ENCODE measurements at places on chromosomes 16 and 17.

GRCh38 chr16:24681793-24682192 lies 47.7 kb upstream of the TNRC6A start:
- H3K27me3 ChIP-seq, result peaks cover 1% of the 10 kb centered on the region
- no peak overlapping the region for H3K27ac ChIP-seq
- H3K36me3 ChIP-seq, result no peaks in the 10 kb centered on the region

- H3K27me3 ChIP-seq, result peaks cover 54% of the 10 kb centered on the region
- no peak for DNase-seq
- H3K27ac ChIP-seq, result no peak overlapping the region
Observed at GRCh38 chr16:84292011-84292410, 2.7 kb upstream of the WFDC1 start.

- DNase-seq, result no peak
- H3K4me1 ChIP-seq, result no peaks in the 10 kb centered on the region
- no peak overlapping the region for H3K27ac ChIP-seq
Observed at GRCh38 chr17:9839433-9839832, 13.7 kb downstream of the GLP2R start.

DNA sequence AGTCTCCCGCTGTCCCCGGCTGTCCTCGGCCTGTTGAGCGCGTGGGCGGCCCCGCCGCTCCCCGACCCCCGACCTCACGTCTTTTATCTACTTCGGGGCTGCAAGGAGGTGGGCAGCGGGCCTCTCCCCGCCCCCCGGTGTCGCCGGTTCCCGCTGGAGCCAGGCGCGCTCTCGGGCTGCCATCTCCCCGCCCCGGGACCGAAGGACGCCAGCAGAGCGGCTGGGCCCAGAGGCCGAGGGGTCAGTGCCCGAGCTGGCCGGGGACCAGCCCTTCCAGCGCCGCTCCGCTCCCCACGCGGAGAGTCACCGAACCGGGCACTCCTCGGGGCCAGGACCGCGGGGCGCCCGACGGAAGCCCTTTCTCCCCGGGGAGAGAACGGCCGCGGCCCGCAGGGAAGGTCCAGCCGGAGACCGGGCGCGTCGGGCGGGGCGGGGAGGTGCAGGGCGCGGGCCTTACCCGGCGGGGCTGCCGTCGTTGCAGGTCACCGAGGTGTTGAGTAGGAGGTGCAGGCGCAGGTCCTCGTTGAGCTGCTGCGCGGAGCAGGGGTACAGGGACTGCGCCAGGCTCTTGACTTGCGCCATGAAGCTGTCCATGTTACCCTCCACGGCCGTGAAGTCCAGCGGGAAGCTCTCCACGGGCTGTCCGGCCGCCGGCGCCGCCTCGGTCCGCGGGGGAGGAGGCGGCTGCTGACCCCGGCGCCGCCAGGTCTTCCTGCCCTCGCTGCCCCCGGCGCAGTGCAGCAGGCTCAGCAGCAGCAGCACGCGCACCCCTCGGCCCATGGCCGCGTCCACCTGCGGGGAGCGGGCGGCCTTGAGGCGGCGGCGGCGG lies 643 bp downstream of the NOTUM start:
- H3K27me3 ChIP-seq, result peaks cover 50% of the 10 kb centered on the region
- H3K27ac ChIP-seq, result no peak overlapping the region
- H3K4me1 ChIP-seq, result peaks cover 3% of the 10 kb centered on the region
- no peak overlapping the region for H3K4me3 ChIP-seq

GRCh38 chr17:869567-870525 lies 87.7 kb downstream of the MRM3 start:
- H3K4me3 ChIP-seq, result no peak overlapping the region
- H3K36me3 ChIP-seq, result no peaks in the 10 kb centered on the region
- H3K27ac ChIP-seq, result no peak overlapping the region
- DNase-seq, result no peak

DNA sequence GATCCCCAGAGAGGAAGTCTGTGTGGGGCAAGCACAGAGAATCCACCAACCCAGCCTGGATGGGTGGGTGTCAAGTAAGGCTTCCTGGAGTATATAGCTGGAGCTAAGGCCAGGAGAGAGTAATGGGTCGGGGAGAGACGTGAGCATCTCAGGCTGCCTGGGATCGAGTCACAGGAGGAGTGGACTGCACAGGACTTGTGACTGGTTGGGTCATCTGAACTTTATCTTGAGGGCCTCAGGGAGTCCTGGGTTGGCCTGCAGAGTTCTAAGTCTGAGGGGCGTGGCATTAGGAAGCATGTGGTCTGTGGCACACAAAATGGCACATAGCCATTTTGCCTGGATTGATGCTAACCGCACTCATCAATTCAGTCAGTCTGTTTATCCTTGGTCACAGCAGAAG lies 1.5 kb downstream of the PLA2G15 start:
- peaks cover 17% of the 10 kb centered on the region for H3K4me1 ChIP-seq
- peaks cover 4% of the 10 kb centered on the region for H3K27me3 ChIP-seq
- DNase-seq, result no peak
- no peak overlapping the region for H3K27ac ChIP-seq

DNA sequence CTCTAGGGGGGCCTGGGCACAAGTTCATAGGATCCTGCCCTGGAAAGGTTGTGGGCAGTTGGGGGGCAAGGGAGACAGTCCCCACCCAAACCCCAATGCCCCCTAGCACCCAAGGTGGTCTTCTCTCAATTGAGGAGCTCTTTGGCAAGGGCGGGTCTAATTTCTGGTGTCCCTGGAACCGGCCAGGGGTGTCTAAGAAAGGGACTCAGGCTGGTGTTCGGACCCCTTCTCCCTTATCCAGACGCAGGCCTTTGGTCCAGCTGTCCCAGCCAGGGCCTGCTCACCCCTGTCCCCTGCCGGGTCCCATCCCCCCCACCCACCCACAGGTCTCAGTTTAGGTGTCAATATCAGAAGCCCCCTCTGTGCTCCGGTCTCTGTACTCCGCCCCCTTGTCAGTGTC lies 860 bp upstream of the ARHGDIG start:
- no peak overlapping the region for H3K27ac ChIP-seq
- DNase-seq, result no peak
- peaks cover 6% of the 10 kb centered on the region for H3K4me1 ChIP-seq

- no peaks in the 10 kb centered on the region for H3K36me3 ChIP-seq
- H3K27ac ChIP-seq, result no peak overlapping the region
- no peaks in the 10 kb centered on the region for H3K27me3 ChIP-seq
- H3K4me3 ChIP-seq, result no peak overlapping the region
- DNase-seq, result no peak
- H3K4me1 ChIP-seq, result peaks cover 5% of the 10 kb centered on the region
Observed at GRCh38 chr16:48432136-48432535, 46.9 kb upstream of the SIAH1 start.

DNA sequence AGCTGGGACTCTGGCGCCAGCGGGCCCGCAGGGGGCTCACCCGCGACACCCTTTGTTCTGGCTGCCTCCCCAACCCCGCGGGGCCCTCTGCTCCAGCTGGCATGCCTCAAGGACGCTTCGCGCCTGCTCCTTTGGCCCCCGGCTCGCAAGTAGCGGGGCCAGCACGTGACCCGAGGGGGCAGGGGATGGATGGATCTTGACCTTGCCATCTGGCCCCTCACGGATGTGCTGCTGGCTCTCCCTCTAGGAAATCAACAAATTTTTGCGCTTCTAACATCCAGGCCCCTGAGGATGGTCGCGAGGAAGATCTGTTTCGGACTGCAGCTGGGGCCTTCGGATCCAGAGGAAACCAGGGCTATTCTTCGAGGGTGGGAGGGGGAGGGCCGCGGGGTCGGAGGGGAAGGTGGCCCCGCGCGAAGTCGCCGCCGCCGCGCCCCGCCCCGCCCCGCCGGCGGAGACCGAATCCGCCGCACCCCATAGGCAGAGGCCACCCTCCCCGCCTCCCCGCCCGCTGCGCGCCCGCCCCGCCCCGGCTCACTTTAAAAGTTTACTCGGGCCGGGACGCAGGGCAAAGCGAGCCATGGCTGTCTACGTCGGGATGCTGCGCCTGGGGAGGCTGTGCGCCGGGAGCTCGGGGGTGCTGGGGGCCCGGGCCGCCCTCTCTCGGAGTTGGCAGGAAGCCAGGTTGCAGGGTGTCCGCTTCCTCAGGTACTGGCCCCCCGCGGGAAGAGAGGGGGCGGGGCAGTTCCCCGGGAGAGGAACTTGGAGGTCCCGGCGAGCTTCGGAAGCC lies at the start of gene ACSF2:
TSS of gene ACSF2 (plus strand) at position 537 of the 790 bp plus-strand sequence. CDS start at position 581, 44 bp downstream.
- H3K27me3 ChIP-seq, result no peaks in the 10 kb centered on the region
- peaks cover 30% of the 10 kb centered on the region for H3K4me1 ChIP-seq
- DNase-seq, result peak; percentile 69

- H3K27me3 ChIP-seq, result no peaks in the 10 kb centered on the region
- H3K27ac ChIP-seq, result no peak overlapping the region
- H3K36me3 ChIP-seq, result no peaks in the 10 kb centered on the region
- peaks cover 8% of the 10 kb centered on the region for H3K4me1 ChIP-seq
- no peak for DNase-seq
- H3K4me3 ChIP-seq, result no peak overlapping the region
Observed at GRCh38 chr17:28368306-28368831, 1.7 kb downstream of the VTN start.

GRCh38 chr17:36850790-36851189 lies 86.5 kb upstream of the LHX1 start:
- peak; percentile 21 for DNase-seq
- peaks cover 26% of the 10 kb centered on the region for H3K4me1 ChIP-seq

- DNase-seq, result no peak
- peaks cover 14% of the 10 kb centered on the region for H3K4me1 ChIP-seq
- no peaks in the 10 kb centered on the region for H3K27me3 ChIP-seq
- no peak overlapping the region for H3K27ac ChIP-seq
- H3K4me3 ChIP-seq, result no peak overlapping the region
Observed at GRCh38 chr16:67763066-67763465, 43.3 kb downstream of the RANBP10 start.

DNA sequence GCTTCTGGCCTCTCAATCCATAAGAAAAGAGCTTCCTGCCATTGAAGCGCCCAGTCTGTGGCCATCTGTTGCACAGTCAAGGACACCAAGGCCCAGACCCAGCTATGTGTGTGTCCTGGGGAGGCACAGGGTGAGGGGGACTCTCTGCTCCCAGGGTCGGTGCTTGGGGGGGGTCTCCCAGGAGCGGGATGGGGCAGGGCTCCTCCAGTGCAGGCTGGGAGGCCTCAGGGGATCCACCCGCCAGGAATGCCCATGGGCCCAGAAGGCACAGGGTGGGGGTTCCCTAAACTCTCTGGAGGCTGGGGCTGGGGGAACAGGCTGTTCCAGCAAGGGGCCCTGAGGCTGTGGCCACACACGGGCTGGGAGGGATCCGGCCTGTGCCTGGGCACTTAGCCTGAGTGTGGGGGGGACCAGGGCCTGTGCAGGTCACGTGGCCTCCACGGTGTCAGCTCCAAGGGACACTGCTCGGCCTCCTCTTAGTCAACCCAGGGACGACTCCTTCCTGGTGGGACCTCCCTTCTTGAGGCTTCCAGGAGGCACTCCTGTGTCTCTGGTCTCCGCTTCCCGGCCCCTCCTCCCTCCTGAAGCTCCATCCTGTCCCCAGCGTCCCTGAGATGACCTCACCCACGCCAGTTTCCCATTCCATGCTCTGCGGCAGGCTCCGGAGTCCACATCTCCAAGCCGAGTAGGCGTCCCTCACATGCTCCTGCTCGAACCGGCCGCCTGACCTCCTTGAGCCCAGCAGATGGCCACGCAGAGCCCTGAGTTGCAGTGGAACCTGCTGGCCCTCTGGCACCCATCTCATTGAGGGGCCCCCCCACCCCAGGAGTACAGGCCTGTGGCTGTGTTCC lies 23.1 kb upstream of the BAHCC1 start:
- no peak overlapping the region for H3K4me3 ChIP-seq
- no peaks in the 10 kb centered on the region for H3K36me3 ChIP-seq
- no peak overlapping the region for H3K27ac ChIP-seq
- no peaks in the 10 kb centered on the region for H3K27me3 ChIP-seq
- H3K4me1 ChIP-seq, result no peaks in the 10 kb centered on the region

- no peak overlapping the region for H3K4me3 ChIP-seq
- no peak overlapping the region for H3K27ac ChIP-seq
- H3K4me1 ChIP-seq, result peaks cover 72% of the 10 kb centered on the region
- no peaks in the 10 kb centered on the region for H3K27me3 ChIP-seq
Observed at GRCh38 chr17:27540318-27541101, 84.3 kb downstream of the KSR1 start.

- H3K27ac ChIP-seq, result no peak overlapping the region
- no peaks in the 10 kb centered on the region for H3K4me1 ChIP-seq
- H3K27me3 ChIP-seq, result peaks cover 10% of the 10 kb centered on the region
- no peaks in the 10 kb centered on the region for H3K36me3 ChIP-seq
Observed at GRCh38 chr17:79757140-79757745, 20.7 kb upstream of the CBX2 start.

All from T-helper 2 cell treated with Interferon-gamma antibody and Interleukin-4, amounts not matched to agents 5 μg/mL and 100 μg/mL, for 36 hours (primary cell).